NAMALWA (cell line): ENCODE measurements at places on chromosomes 2 and 18.

- no peak for DNase-seq
These were observed 72.3 kb downstream of the IL1R2 start for GRCh38 chr2:102063941-102064678.

DNA sequence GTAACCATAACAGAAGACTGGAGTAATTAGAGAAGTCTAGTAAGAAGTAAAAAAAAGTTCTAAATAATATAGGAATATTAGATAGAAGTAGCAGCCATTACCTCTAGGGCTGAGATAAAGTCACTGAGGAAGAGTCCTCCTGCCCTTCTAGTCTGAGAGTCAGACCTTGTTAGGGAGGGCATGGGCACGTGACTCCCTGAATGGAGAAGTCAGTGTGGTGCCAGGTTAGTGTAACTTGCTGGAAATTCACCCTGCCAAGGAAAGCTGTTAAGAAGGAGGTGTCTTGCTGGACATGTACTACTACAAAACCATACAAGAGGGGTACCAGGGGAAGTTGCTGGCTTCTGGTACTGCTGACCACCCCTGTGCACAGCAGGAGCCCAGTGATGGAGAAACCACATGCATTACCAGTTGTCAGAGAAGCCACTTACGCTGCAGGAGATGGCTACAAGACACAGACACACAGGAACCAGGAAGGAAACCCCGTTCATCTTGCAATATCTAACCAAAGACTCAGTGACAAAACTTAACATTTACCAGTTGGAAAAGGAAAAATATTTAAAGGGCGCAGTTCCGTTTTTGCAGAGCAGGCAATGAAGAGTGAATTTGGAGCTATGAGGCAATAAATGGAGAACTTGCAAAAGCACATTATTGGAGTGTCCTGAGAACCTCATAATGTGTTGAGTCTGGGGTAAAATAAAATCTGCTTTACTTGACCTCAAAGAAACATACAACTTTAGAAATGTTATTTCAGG, 77.2 kb upstream of the TLK1 start:
- no peak for DNase-seq

GRCh38 chr2:38113981-38114708, 38.2 kb upstream of the CYP1B1 start:
- no peak for DNase-seq

- no peak for DNase-seq
These were observed 1541.1 kb downstream of the LRP1B start for GRCh38 chr2:140589696-140590095.

DNA sequence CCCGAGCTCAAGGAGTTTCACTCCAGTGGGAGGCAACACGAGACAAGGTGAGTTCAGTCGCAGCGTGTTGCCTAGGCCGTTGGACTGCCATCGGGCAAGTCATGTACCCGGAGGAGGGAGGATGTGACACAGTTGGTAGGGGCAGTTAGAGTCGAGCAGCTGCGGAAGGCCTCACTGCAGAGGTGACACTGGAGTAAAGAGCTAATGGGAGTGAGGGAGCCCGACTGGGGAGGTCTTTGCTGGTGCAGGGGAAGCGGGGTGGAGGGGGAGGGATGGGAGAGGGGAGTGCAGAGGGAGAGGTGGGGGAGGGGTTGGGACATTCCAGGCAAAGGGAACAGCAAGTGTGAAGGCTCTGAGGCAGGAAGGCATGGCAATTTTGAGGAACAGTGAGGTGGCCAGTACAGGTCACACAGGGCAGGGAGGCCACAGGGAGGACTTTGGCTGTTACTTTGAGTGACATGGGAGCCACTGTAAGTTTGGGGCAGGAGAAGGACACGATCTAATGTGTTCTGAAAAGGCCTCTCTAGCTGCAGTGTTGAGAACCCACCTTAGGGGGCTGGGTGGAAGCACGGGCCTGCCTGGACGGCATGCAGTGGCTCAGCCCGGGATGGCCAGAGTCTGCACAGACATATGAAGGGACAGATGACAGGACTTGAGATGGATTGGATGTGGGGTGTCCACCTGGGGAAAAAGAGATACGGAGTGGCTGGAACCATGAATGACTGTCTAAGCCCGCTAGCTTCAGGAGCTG, 61.1 kb downstream of the KCNF1 start:
- no peak for DNase-seq

DNA sequence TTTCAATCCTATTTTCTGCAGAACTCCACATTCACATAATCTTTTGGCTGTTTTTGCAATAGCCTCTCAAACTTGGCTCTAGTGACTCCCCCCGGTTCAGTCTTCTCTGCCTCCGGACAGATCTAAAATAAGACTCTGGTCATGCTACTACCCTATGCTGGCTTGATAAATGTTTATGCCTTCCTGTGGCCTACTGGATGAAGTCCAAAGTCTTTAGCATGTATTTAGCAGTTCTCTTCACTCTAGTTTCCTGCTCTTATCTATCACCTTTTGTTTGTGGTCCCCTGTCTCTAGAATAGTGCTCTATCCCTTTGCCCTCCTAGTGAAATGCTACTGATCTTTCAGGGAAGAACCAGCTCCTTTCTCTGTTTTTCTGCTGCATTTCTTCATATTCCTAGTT, 14.4 kb downstream of the ADCYAP1 start:
- DNase-seq = no peak

DNA sequence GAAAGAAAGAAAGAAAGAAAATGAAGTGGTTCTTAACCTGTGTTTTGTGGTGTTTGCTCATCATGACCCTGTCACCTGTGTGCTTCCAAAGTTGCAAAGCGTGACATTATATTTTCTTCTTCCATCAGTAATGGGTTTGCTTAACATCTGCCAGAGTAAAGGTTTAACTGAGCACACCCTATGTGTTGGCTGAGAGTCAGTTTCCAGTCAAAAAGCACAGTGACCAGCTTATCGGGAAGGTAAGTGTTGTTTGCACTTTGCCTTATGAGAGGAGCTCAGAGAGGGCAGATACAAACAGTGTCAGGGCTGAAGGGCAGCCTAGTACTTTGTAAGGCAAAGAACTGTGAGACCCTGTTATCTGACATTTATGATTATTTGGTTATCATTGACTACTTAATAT, 406.2 kb upstream of the CWC22 start:
- DNase-seq = no peak

GRCh38 chr2:204885747-204886146, 340.5 kb downstream of the PARD3B start:
- no peak for DNase-seq

- no peak for DNase-seq
These were observed 11.1 kb downstream of the CLUL1 start for GRCh38 chr18:607930-608329.

DNA sequence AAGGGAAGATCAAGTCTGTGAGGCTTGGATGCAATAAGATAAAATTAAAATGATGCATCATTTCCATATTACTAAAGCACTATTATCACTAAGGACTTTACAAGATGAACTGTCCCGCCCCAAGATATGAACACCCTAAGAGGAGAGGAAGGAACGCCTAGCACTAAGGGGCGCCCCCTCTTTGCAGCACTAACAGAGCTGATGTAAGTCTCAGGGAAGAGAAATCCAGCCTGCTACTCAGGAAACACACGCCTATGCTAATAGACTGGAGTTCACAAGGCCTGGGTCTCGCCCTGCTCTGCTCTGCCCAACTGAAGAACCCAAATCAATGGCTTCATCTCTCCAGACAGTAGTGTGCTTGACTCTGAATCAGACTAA, 6.1 kb downstream of the INO80C start:
- DNase-seq = no peak

- DNase-seq = no peak
These were observed 27.4 kb downstream of the FABP1 start for GRCh38 chr2:88100489-88100858.

GRCh38 chr2:119897736-119898395, 115.0 kb upstream of the EPB41L5 start:
- no peak for DNase-seq

- peak; percentile 13 for DNase-seq
These were observed 50.1 kb upstream of the KCNH7 start for GRCh38 chr2:162888652-162889051.
